ENCODE measurements at places on chromosomes 6 and 20.

GRCh38 chr6:36727505-36728021 is 29.9 kb downstream of the RAB44 start:
- no peak for DNase-seq

GRCh38 chr20:19211252-19211651 is 1.2 kb upstream of the SLC24A3 start:
- no peak for DNase-seq

GRCh38 chr6:104428184-104428583 is 431.5 kb downstream of the HACE1 start:
- DNase-seq: no peak

DNA sequence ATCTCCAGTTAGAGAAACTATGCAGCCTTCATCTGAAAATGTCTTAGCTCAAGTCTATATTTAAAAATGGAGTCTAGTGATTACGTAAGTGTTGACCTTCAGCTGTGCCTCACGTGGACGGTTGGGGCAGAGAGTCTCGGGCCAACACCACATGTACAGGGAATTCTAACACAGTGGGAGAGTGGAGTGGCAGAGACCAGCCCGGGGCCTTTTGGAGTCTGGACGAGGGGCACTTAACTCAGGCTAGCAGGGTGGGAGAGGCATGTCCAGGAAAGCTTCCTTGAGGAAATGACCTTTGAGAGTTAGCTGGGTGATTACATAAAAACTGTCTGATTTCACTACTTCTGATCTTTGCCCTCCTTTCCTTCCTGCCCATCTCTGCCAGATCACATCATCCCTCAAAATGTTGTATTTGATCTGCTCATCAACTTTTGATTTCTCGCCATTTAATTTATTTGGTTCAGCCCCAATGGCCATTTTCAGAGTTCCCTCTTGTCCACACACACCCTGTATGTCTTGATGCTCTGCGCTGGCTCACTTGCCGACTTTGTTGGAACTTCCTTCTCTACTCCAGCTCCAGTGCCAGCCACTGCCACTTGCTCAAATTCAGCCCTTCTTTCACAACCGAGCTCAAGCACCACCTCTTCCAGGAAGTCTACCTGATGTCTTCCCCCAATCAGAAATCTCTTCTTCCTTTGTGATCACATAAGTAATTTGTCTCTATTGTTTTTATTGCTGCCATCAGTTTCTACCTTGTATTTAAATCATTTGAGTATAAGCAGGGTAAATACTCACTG is 2.6 kb downstream of the ARMC2 start:
- DNase-seq: no peak

GRCh38 chr6:82484737-82485626 is 121.4 kb downstream of the TPBG start:
- no peak for DNase-seq

DNA sequence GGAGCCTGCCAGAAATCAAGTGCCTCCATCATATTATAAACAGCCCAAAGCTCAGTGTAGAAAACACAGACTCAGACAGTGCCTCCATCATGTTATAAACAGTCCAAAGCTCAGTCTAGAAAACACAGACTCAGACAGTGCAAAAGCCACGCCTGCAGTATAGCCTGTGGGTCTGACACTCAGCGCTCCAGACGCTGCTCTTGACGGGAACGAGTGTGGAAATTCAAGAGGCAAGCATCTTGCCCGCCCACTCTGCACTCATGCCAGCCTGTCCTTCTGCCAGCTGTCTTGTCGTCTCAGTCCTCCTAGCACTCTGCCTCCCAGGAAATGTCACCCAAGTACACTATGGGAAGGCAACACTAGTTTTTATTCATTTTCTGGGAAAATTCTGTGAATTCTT is 274.2 kb upstream of the CDH4 start:
- no peak for DNase-seq

DNA sequence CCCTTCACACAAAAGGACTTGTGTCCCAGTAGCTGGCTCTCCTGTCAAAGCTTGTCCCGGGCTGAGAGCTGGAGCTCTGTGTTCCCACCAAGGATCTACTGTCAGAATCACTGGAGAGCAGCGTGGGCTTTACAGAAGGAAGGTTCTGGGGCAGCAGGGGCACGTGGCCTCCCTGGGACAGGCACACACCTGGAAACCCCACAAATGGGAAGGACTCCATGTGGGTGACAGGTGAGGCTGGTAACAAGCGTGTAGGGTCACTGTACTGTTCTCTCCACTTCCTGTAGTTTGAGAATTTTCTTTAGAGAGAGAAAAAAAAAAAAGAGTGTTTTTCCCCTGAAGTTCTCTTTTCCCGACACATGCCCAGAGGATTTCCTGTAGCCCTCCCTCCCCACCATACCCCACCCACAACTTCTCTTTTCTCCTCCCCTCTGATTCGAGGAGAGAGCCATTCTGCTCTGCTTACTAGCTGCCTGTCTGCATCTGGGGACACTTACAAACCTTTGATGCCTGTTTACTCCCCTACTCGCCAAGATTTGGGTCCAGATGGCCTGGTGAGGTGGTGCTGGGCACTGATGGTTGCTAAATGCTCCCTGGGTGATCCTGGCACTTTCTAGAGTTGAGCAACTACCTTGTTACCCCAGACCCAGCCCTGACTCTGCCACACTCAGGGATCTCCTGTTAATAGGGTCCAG is 84.1 kb upstream of the SIRPA start:
- no peak for DNase-seq

GRCh38 chr6:108260126-108260808 is 573 bp downstream of the SNX3 start:
- DNase-seq: peak; percentile 24

- DNase-seq: no peak
Measured at GRCh38 chr6:162116902-162117525, 610.6 kb downstream of the PRKN start.

GRCh38 chr6:110181131-110182030 is 1.2 kb downstream of the CDC40 start:
- DNase-seq: no peak

- no peak for DNase-seq
Measured at GRCh38 chr6:47372318-47372717, 62.6 kb upstream of the TNFRSF21 start.

- peak; percentile 8 for DNase-seq
Measured at GRCh38 chr6:2129182-2129621, 116.2 kb downstream of the GMDS start.

- no peak for DNase-seq
Measured at GRCh38 chr6:23477586-23477985, 648.4 kb upstream of the NRSN1 start.

DNA sequence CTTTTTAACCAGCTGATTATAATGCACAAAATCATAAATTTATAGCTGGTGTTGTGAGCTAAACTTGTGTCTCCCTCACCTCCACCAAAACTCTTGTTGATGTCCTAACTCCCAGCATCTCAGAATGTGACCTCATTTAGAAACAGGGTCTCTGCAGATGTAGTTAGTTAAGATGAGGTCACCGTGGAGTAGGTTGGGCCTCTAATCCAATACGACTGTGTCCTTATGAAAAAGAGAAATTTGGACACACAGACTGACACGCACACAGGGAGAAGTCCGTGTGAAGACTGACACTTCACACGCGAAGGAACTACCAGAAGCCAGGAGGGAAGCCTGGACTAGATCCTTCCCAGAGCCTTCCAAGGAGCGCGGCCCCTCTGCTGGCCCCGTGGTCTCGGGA is 46.5 kb downstream of the TRAM2 start:
- DNase-seq: no peak

- DNase-seq: no peak
Measured at GRCh38 chr20:15316556-15316955, 979.1 kb upstream of the FLRT3 start.

GRCh38 chr6:55868176-55868575 is 7.2 kb downstream of the BMP5 start:
- DNase-seq: no peak

DNA sequence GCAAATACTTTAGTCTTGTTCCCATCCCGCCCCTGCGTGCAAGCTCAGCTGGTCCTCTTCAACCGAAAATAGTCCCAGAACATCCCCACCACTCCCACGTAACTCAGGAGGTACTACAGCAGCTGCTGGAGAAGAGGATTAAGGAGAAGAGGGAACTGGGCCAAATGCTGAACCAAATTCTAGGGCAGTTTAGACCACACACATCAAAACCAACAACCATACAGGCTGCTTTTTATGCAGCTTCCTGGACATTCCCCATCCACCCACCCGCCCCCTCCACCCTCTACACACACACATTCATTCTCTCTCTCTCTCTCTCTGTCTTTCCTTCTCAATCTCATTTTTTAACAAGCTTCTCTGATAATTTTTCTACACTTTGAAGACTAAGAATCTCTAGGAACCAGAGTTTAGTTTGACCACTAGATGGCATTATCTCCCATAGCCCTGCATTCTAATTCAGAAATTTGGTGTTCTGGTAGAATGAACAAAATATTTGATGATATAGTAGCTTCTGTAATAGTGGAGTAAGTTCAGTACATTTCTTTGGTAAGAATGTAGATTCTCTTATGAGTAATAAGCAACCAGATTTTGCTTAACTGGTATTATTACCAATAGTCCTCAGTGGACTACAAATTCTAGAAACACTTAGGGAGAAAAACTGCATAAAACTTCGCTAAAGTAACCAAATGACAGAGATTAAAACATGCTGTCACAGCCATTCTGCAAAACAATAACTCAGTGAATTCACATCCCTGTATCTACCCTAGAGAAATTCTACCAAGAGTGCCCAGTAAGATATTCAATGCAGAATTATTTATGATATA is 52.1 kb upstream of the BEND6 start:
- DNase-seq: peak; percentile 24

GRCh38 chr20:42611423-42611822 is 578.3 kb downstream of the PTPRT start:
- no peak for DNase-seq

DNA sequence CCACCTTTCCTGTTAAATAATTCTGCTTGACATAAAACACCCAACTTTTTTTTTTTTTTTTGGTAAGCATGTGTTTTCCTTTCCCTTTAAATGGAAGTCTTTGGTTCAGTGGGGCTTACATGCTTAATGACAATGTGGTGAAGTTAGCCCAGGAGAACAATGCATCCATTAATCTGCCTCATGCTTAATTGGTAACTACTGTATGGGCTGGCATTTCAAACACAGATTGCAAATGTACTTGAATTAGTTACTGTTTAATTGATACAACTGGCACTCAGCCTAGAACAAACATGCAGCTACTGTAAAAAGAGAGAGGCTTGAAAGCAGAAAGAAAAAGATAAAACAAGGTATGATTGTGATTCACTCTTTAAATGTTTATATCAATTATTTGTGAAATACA is 483.6 kb upstream of the NOX3 start:
- DNase-seq: peak; percentile 8

DNA sequence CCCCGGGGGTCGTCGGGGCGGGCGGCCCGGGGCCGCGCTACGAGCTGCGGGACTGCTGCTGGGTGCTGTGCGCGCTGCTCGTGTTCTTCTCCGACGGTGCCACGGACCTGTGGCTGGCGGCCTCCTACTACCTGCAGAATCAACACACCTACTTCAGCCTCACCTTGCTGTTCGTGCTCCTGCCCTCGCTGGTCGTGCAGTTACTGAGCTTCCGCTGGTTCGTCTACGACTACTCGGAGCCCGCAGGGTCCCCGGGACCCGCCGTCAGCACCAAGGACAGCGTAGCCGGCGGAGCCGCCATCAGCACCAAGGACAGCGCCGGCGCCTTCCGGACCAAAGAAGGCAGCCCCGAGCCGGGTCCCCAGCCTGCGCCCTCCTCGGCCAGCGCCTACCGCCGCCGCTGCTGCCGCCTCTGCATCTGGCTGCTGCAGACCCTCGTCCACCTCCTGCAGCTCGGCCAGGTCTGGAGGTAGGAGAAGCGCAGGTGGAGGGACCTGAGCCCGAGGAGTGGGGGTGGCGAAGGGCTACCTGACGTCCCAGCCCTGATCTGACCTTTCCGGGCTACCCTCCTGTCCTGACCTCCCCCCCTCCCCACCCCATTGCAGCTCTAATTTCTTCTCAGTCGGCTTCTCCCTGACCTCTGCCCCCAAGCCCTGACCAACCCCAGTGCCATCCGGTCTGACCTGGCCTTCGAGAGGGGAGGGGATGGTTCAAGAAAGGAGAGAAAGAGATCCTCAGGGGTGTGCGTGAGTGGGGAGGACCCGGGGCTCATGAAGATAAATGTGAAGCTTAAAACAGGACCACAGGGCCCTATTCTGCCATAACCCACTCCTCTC is 558 bp downstream of the XKR7 start:
- DNase-seq: peak; percentile 72

- DNase-seq: no peak
Measured at GRCh38 chr20:34971561-34972235, 16.0 kb downstream of the MYH7B start.

DNA sequence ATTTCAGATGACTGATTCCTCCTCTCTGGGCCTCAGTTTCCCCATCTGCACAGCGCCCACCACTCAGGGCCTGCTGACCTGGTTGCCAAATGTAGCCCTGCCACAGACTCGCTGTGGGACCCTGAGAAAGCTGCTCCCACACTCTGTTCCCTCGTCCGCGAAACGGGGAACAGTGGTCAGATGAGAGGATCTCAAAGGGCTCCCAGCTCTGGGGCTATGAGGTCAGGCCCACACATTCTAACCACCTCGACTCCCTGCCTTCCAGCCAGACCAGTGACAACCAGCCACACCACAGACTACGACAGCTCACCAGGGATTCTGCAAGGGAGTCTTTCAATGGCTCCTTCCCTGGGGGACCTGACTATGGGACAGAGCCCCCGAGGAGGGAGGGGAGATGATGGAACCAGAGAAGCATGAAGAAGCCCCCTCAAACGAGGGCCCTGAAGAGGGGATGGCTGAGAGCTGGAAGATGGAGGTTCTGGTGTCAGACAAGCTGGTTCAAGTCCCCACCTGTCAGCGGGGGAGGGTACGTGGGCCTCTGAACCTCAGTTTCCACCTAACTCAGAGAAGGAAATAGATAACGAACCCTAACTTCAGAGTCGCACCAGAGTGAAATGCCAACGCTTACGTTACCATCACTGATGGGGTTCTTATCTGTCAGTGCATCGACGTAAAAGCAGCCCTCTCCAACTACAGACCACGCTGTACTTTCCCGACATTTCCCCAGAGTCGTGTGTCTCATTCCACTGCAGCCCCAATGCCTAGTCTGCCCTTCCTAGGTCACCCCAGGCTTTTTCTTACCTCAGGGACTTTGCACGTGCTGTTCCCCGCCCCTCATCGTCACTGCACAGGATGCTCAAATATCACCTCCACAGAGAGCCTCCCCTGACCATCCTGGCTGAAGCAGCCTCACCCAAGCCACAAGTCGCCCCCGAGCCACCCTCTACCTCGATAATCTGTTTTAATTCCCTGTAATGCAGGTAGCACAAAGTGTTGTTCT is 60.5 kb downstream of the PREX1 start:
- no peak for DNase-seq

GRCh38 chr6:33251395-33252012 is 20.2 kb downstream of the VPS52 start:
- DNase-seq: no peak

- no peak for DNase-seq
Measured at GRCh38 chr6:104936766-104937535, 20.0 kb upstream of the LIN28B start.

Data from left renal pelvis (tissue), 4 donors.